Stimulated activated CD4-positive, alpha-beta T cell treated with anti-CD3 and anti-CD28 coated beads, Interleukin-4, amount 100 ng/mL, for 4 hours (primary cell): ENCODE measurements at places on chromosomes 2 and 18.

GRCh38 chr18:28163201-28163775, 13.6 kb downstream of the CDH2 start:
- DNase-seq: no peak

DNA sequence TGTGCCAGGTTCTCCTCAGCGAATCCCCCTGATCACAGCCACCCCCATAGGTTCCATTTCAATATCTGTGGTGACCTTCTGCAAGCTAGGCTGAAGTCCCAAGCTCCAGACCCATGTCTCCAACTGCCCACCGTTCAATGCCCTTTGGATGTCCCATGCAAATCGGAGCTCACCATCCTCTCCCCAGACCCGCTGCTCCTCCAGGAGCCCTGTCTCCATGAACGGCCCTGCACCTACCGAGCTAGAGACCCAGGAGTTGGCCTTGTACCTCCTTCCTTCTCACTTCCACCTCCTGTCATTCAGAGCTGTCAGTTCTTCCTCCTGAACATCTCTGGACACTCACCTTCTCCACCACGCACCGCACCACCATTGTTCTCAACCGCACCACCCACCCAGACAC, 1.0 kb upstream of the FAHD2A start:
- DNase-seq: no peak

- no peak for DNase-seq
Observed at GRCh38 chr2:189406586-189407233, 34.6 kb upstream of the WDR75 start.

GRCh38 chr2:197215748-197216360, 94.7 kb downstream of the ANKRD44 start:
- DNase-seq: no peak

GRCh38 chr2:114550364-114550763, 107.9 kb downstream of the DPP10 start:
- no peak for DNase-seq

- DNase-seq: no peak
Observed at GRCh38 chr18:42758852-42759251, 356.6 kb downstream of the RIT2 start.

DNA sequence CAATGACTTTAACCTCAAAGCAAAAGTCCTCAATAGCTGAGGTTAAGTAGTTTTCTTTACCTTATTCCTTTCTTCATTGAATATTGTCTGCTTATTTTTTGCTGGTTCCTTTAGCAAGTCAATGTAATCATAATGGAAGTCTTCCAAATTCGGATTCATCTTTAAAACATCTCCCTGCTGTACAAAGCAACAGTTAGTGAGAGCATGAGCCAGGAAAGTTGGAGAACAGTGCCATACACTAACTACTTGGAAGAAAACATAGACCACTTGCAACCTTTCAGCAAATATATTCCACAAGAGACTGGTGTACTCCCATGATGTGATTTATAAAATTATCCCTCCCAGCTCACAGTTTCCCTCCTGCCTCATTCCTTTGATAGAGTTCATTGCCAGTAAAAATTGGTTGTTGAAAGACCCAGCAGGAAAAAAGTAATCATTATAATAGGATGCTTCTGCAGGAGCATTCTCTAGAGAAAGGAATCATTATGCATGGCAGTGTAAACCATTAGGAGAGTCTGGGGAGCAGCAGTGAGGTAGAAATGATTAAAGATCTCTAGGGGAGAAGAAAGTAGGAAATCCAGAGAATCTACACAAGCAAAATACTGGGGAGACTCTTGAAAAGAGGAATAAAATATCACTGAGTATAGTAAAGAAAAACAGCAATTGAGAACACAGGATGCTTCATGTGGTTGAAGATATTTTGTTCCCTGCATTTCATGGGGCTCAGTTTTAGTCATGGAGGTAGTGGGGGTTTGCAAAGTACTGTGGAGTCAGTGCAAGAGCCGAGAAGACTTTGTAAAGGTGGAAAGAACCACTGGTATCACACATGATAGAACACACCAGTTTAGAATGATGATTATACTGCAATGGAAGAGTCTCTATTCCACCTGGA, 38.6 kb upstream of the TTN start:
- no peak for DNase-seq

- DNase-seq: no peak
Observed at GRCh38 chr2:143603846-143604565, 474.8 kb downstream of the ARHGAP15 start.

DNA sequence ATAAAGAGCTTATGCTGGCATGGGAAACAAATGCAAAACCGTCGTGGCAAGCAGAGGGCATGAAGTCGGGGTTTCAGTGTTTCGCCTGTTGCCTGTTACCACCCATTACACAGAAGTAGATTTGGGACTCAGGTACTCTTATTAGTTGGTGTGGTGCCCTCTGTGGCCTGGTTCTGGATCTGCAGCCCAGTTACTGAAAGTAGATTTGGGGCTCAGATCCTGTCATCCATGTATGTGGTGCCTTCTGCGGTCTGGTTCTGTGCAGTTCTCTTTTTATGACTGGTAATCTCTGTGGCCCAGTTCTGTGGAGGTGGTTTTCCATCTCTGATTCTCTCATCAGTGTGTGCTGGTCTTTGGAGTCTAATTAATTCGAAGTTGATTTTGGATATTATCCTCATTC, 45.2 kb downstream of the ADNP2 start:
- DNase-seq: no peak

GRCh38 chr2:100584816-100585215, 22.0 kb downstream of the PDCL3 start:
- no peak for DNase-seq

DNA sequence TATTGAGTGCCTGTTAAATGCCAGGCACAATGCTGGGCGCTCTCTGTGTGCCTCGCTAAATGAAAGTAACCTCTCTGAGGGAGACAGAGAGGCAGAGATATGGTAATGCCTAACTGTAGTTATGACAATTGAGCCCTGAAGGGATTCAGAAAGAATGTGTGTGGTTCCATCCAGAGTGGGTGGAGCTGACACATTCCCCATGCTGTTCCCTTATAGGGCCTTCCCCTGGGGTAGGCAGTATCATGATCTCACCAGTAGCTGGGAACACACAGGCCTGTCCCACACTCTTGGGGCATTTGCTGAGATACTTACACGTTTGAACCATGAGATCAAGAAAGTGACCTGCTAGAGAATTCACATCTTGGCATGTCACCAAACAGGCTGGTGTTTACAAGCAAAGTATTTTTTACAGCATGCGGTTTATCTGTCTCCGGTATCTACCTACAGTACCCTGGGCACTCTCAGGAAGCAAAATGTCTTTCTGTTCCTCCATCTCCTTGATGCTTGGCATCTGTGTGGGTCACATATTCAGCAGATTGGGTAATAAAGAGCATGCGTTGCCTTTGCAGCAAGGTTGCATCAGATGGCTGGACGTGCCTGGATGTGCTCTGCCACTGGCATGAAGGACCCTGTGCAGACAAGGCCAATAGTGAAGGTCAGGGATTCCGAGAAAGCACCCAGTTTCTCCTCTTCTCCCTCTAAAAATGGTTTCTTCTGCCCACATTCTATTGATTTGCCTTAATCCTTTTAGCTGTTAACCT, 9.4 kb downstream of the CTIF start:
- no peak for DNase-seq

DNA sequence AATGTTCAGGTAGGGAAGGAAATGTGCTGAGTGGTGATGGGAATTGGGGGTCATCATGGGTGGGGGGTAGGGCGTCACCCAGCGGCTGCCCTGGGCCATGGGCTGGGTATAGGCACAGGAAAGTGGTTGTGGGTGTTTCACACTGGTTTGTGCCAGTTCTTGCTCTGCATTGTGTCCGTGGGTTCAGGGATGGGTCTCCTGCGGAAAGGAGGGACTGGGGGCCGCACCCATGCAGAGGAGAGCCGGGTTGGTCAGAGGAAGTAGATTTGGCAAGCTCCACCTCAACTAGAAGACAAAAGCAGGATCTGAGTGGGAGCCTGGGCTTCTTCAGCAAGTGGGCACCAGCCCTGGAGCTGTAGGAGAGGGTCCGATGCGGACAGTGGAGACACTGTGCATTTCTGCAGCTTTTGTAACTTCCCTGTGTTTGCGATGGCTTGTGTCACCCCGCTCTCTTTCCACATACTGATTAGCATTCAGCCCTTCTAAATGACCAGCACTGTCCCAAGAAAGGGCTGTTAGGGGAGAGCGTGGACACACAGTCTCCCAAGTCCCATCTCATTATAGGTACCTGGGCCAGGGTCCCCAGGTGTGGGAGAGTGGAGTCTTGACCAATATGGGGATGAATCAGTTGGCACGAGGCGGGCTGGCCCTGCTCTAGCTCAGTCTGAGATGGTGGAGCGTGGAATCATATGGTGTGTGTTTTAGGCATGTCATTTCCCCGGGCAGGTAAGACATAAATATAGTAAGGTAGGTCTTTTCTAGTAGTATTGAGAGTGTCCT, 67.2 kb downstream of the LRRFIP1 start:
- DNase-seq: no peak

- no peak for DNase-seq
Observed at GRCh38 chr2:11768946-11769345, 22.5 kb downstream of the LPIN1 start.

DNA sequence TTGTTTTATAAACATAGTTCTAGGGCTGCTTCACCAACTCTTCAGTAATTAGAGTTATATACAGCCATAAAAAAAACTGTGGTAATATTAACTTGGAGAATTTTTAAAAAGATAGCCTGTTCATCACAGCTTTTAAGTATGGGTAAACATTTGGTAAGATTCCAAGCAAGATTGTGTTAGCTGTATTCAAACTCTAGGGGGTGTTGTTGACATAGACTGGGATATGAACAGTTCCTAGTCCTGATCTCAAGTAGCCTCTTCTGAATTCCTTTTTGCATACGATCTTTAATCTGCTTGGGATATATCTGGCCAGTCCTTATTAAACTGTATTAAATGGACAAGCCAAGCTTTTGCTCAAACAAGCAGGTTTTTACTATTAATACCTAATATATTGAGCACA, 13.4 kb downstream of the NOP58 start:
- DNase-seq: no peak

DNA sequence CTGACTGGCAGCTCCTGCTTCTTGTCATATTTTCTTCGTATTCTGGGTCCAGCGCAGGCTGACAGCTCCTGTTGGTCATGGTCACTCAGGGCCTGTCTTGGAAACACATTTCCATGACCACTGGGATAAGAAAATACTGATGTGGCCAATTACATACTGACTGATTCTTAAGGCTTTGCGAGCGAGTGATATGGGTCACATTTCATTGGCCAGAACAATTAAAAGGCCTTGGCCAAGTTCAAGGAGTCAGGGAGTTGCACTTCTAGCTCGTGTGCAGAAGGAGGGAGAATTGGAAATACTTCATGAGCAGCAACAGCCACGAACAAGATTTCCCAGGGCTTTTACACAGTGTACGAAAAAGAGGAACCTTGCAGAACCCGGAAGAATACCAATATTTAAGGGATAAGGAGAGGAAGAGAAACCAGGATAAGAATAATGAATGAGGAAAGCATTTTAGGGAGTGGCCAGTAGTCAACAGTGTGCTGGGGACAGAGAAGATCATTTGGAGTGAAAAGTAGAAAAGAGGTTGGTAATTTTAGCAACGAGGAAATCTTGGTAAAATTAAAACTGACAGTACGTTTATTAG, 149.5 kb downstream of the ATP9B start:
- DNase-seq: no peak

DNA sequence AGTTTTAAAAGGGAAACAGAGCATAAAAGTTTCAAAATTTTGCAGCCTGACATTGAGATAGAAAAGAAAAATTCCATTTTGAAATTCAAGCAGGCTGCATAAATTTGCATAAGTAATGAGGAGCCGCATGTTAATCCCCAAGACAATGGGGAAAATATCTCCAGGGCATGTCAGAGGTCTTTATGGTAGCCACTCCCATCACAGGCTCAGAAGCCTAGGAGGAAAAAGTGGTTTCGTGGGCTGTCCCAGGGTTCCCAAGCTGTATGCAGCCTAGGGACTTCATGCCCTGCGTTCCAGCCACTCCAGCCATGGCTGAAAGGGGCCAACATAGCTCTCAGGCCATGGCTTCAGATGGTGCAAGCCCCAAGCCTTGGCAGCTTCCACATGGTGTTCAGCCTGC, 108.8 kb downstream of the SLC4A10 start:
- DNase-seq: no peak

- no peak for DNase-seq
Observed at GRCh38 chr2:10145519-10146357, 23.2 kb downstream of the RRM2 start.

DNA sequence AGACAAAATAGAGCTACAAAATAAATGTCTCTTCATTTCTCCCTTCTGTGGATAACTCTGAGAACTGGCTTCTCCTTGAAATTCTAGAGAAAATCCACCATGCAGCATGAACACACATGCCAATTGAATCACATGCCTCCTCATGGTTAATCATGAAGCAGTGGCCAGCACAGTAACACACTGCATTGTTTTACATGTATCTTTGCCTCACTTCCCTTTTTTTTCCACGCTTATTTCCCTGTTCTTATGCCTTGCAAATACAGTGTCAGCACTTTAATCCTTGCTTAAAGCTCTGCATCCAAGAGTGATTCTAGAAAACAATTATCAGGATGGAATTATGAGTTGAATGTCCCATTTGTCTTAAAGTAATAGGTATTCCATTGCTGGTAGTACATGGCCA, 50.3 kb upstream of the ZBTB7C start:
- no peak for DNase-seq

DNA sequence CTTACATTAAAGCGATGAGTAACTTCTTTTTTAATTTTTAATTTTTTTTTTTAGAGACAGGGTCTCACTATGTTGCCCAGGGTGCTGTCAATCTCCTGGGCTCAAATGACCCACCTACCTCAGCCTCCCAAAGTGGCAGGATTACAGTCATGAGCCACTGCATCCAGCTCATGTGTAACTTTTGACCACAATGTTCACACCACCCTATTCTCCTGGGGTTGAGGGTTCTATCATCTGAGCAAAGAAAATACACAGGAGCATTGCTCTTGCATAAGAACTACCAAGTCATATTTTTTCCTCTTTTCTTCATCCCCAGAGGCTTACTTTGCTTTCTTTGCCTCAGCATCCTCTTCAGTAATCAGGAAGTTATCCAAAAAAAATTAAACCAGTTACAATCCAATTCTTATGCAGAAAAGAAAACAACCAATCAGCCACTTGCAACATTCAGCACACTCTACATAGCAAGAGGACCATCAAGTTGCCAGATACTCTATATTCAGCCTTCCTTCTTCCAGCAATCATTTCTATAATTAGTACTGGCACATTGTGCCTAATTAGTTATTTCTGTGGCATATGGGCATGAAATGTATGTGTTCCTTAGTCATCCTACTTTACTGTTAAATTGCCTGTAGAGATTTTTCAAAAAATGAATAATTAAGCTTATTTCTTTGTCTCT, 345.6 kb downstream of the AKAIN1 start:
- no peak for DNase-seq

- no peak for DNase-seq
Observed at GRCh38 chr18:79881695-79882094, 69.8 kb downstream of the SLC66A2 start.

GRCh38 chr18:6773777-6774176, 44.3 kb downstream of the ARHGAP28 start:
- DNase-seq: no peak

DNA sequence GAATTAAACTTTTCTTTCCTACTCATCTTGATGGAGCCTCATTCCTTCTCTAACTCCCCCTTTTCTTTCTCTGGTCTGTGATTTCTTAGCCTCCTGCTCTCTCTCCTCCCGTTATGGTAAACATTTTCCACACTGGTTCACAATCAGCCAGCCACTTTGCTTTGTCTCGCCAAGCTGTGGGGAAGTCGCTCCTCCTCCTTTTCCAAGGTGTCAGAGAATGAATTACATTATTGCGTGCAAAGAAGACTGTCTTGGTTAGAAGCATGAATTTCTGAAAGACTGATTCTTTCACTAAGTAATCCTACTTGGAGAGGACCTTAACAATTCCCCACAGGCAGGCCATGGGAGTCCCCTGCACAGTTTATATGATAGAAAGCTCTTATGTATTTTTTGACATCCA, 46.1 kb downstream of the RASGRP3 start:
- DNase-seq: no peak

- DNase-seq: no peak
Observed at GRCh38 chr2:6944555-6944954, 27.3 kb downstream of the RNF144A start.
